M059J (cell line): ENCODE measurements at places on chromosomes 1 and 21. TPM values are rescaled to one million over a fixed set of nuclear protein-coding genes. Genes with fewer than 3 reads are reported as not detected.

DNA sequence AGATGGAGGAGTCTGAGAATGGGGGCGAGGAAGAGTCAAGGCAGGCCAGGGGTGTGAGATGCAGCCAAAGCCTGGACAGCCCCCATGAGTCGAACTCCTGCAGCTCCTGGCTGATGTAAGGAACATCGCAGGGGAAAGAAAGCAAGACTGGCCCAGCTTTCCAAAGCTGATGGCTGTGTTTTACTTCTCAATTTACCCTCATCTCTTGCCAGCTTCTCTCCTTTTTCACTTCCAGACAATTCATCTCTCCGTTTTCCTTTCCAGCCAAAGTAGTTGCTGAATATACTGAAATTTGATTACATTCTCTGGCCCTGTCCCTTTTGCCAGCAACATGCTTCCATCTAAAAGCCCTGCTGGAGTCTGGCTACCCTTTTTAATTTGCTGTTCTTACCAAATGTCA lies 40.0 kb upstream of the UBE2U start:
- DNase-seq: no peak

GRCh38 chr1:207202480-207202879 lies 98.4 kb downstream of the C4BPA start:
- peak; percentile 22 for DNase-seq

ERICH3 gene
- not detected in 2 replicates for total RNA-seq

CDKN2C gene
- total RNA-seq: 187 and 243 TPM in 2 replicates

CELA3B gene
- total RNA-seq: not detected in 2 replicates
